ENCODE measurements at places on chromosomes 2 and 18. TPM values are rescaled to one million over a fixed set of nuclear protein-coding genes. Genes with fewer than 3 reads are reported as not detected.

DNA sequence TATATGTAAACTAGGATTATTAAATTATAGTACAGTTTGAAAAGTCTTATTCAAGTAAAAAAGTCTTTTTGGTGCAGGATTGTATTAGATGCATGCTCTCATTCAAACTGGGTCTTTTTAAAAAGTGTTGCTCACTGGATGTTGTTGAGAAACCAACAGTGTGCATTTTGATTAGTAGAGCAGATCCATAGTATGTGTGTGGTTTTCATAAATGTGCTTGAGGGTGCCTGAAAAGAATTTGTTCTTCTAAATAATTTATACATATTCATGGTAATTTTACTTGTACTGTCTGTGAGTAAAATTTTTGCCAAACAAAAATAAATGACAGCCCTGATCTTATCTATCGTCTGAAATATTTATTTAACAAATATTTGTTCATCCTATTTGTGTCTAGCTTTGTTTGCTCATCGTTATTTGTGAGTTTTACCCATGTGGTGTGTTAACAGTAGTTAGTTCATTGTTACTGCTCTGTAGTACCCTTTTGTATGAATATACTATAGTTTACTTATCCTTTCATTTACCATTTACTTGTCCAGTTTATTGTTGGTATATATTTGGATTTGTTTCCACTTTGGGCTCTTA lies 50.4 kb downstream of the PTPN4 start:
- no peak for DNase-seq

DNA sequence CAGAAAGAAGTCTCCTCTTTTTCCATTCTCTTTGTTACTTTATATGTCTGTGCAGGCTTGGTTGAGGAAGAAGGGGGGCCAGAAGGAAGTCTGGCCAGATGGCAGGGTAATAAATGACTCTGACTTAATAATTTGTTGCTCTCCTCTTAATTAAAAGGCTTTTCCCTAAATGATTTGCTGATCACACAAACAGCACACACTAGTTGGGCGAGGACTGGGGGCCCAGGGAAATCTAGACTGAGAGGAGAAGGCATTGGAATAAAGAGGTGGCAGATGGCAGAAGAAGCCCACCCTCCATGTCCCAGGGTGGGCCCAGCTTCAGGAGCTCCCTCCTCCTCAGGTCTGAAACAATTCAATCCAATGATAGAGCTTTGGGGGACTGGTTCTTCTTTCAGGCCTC lies 12.7 kb upstream of the SMARCAL1 start:
- DNase-seq: no peak

The SLC9A4 gene
- total RNA-seq: not detected

GRCh38 chr2:217837530-217837929 lies 165.3 kb downstream of the TNS1 start:
- no peak for DNase-seq

DNA sequence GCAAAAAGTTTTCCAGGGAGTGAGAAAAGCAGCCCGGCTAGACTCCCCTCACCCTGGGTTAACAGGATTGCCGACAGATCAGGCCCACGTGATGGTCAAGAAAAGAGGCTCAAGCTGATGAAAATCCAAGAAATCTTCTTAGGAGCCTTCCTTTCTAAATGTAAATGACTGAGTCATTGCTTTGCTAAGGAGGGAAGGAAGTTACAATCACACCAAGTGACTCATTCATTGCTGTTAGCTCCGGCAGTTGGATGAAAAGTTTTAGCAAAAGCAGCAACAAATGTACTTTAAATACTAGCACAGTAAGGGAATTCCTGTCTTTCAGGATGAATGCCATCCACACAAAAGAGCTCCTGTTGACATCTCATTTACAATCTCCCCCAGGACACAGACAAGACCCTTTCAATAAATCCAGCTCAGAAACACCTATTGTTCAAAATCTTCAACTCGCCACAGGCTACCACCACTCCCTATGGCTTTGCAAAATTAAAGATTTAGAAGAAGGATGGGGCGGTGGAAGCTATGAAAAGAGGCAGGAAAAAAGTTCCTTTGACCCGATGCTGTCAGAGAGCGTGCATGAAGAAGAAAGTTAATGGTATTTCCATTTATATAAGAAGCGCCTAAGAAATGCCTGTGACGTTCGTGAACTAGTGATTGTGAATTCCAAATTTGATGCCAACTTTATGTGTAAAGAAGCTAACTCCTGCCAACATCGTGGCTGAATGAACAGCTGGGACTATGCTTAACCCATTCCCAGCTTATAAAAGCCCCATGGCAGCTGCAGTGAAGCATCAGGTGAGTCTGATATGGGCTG lies 153.7 kb downstream of the TGIF1 start:
- peak; percentile 75 for DNase-seq

DNA sequence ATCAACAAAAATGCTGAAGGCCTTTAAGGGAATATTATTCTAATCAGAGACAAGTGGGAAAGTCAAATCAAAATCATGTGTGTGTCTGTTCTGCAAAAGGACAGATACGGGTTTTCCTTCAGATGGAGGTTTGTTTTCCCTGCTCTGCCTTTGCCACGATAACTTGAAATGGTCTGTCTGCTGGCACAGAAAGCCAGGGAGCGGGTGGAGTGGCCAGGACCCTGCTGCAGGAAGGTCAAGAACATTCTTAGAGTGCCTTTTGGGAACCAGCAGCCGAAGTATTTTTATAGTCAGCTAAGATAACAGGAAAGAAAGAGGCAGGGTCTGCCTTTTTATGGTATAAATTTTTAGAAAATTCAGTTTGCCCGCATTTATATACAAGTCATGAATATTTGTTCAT lies 234.2 kb downstream of the LTBP1 start:
- DNase-seq: no peak

DNA sequence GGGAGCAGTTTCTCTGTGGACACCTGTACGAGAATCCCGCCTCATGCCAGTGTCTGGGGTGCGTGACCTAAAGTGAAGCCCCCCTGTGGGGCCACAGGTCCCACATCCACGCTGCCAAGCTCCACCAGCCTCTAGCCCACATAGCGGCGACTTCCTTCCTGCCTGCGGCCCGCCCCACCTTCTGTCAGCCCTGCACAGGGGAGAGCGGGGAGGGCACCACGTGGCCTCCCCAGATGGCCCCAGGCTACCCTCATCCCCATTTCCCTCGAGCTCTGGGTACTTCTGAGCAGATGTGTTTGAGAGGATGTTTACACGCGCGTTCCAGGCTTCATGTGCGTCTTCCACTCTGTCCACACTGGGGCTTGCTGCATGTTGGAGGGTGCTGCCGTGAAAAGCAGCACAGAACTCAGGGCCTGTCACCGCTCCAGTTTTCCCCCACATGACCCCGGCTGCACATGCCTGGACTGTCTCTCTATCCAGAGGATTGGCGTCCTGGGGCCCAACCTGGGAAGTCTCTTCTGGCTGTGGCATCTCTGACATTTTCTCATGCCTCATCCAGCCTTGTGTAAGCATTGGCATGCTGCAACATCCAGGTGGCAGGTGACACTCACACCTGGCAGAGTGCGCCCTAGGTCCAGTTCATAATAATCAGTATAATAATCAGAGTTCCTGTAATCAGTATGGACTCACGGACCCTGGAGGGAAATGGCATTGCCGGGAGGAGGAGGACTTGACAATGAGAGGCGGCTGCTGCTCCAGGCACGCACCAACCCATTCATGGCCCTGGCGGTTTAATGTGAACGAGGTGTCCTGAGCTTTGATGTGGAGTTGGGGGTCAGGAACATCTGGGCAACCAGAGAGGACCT lies 146.3 kb upstream of the TWIST2 start:
- DNase-seq: no peak

The SLC11A1 gene
- not detected for total RNA-seq

GRCh38 chr2:177281400-177282180 lies 17.1 kb upstream of the NFE2L2 start:
- DNase-seq: no peak

The TUBB6 gene
- total RNA-seq: 254 TPM
